ENCODE measurements at places on chromosomes 6 and 20. TPM values are rescaled to one million over a fixed set of nuclear protein-coding genes. Genes with fewer than 3 reads are reported as not detected.

TSPO2 gene
- not detected for total RNA-seq

MCHR2 gene
- total RNA-seq = not detected

FAM217A gene
- total RNA-seq = not detected

SNAP91 gene
- not detected for total RNA-seq

SLC13A3 gene
- 7.9 TPM for total RNA-seq

UBD gene
- total RNA-seq = not detected

COX7A2 gene
- 384 TPM for total RNA-seq

ETV7 gene
- total RNA-seq = 0.11 TPM

FAM209A gene
- not detected for total RNA-seq

ZSCAN26 gene
- total RNA-seq = 7.2 TPM

CDH22 gene
- not detected for total RNA-seq

TMEM74B gene
- total RNA-seq = 0.39 TPM

IGF2R gene
- total RNA-seq = 37.1 TPM

SLCO4A1 gene
- total RNA-seq = 0.38 TPM

TMEM244 gene
- total RNA-seq = not detected

FAM110A gene
- 32.0 TPM for total RNA-seq

C6orf15 gene
- total RNA-seq = 0.16 TPM

CRISP2 gene
- not detected for total RNA-seq

DLL1 gene
- total RNA-seq = 19.4 TPM

FAXC gene
- 1.4 TPM for total RNA-seq

SIM1 gene
- not detected for total RNA-seq

TUBB2B gene
- 5.9 TPM for total RNA-seq

ECHDC1 gene
- 43.7 TPM for total RNA-seq

ARMH2 gene
- not detected for total RNA-seq

NRSN1 gene
- total RNA-seq = not detected

CTAGE9 gene
- total RNA-seq = not detected

KIF25 gene
- not detected for total RNA-seq

RAB23 gene
- total RNA-seq = 6.6 TPM

CLDN20 gene
- not detected for total RNA-seq

REM1 gene
- total RNA-seq = not detected

MICA gene
- total RNA-seq = 53.6 TPM
